Activated naive CD8-positive, alpha-beta T cell treated with anti-CD3 and anti-CD28 coated beads, Interleukin-2, amount 50 U/mL, for 24 hours (primary cell): ENCODE measurements at places on chromosomes 2 and 18.

DNA sequence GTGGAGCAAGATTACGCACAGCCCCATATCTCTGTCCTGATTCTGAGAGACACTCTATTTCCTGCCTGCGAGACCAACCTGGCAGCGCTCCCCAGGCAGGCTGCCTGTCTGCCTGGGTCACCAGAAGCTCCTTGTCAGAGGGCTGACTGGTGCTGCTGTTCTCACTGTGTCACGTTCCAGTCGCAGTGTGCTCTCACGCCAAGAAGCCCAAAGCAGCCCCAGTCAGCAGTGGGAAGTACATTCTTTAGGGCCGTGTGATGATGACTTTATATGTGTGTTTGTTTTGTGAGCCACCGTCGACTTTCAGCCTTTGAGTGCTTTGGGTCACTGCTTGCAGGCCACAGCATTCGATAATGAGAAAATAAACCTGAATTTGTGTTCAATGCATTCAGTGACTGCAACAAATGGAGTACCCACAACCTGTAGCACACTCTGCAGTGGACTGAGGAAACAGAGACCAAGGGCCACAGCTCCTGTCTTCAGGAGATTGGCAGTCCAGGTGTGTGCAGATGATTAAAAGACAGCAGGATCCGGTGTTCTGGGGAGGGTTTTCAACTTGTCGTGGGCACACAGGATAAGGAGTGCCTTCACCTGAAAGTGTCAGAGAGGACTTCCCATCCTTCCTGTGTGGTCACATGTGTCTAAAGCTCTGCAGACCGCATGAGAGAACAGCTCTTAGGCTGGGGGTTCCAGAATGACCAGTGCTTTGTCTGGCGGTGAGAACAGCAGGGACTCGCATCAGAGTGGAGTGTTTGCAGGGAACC is 4.8 kb downstream of the TNFRSF11A start:
- peak; percentile 26 for DNase-seq

GRCh38 chr2:7523481-7524120 is 606.4 kb downstream of the RNF144A start:
- no peak for DNase-seq

- DNase-seq: no peak
Observed at GRCh38 chr18:29434650-29435049, 1257.7 kb upstream of the CDH2 start.

- no peak for DNase-seq
Observed at GRCh38 chr2:134932864-134933526, 14.4 kb downstream of the CCNT2 start.

DNA sequence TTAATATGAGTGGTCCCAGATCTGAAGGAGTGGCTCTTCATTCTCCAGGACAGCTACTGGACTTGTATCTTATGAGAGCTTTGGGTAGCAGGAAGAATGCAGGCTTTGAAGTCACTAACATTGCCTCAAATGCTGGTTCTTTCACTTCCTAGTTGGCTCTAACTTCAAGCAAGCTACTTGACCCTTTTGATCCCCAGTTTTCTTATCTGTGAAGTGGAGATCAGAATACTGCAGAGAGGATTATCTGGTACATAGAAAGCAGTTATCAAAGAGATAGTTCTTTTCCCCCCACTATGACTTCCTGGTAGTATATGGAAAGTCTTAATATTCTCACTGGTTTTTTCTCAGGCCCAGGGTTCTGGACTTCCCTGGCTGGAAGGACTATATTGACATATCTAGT is 3.4 kb upstream of the PLCL1 start:
- DNase-seq: no peak

DNA sequence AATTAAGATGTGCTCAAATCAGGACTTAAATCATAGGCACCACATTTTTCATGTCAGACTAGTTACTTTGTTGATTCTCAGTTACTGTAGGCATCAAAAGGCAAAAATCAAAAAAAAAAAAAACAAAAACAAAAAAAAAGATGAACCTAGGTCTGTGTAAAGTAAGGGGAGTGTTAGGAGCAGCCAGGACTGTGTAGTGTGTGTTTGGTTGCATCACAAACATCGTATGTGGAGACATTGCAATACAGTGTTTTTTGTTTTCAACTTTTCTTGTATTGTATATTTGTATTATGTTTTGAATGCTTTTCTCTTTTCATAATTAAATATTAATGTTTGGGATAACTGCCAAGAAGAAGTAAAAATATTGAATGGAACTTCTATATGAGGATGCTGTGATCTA is 82.1 kb downstream of the ACSL3 start:
- no peak for DNase-seq

DNA sequence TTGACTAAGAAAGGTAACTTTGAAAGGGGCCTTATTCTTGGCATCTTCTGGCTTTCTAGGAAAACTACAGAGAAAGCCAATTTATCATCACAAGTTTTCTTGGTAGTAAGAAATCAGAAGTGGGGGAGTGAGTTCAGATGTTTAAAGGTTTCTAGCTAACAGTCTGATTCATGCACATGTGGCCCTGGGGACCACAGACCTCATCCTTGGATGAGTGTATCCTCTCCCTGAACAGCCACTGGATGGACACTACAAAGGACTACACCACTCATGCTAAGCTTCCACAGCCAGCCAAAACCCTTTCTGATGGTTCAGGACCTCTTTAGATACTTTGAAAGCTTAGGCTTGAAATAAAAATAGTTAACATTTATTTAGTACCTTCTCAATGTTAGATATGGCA is 218.3 kb upstream of the STK17B start:
- DNase-seq: no peak

GRCh38 chr2:199307461-199307860 is 150.3 kb downstream of the SATB2 start:
- DNase-seq: no peak

DNA sequence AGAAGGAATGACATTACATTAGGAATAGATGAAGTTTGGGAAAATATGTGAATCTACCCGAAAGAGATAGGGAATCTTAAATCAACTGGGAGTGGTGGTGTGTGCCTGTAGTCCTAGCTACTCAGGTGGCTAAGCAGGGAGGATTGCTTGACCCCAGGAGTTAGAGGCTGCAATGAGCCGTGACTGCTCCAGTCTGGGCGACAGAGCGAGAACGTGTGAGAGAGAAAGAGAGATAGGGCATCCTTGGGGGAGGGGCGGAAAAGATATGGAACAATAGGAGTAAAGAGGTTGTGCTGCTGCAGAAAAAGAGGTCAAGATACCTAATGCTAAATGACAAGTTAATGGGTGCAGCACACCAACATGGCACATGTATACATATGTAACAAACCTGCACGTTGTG is 47.1 kb upstream of the ADAM23 start:
- DNase-seq: no peak

DNA sequence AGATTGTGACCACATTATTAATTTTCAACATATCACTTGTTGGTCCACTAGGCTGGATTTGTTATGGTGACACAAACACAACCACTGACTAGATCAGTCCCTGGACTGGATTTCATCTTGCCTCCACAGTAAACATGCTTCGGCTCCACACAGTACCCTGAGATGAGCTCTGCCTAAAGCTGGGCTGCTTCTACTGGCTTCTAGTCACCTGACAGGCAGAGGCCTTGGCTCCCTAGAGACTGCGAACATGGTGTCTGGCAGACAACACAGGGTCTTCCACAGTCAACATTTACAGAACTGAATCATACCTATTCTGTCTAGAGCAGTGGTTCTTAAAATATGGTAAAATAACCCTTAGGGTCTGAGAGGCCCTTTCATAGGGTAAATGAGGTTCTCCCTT is 69.2 kb downstream of the RIT2 start:
- DNase-seq: no peak

- DNase-seq: no peak
Observed at GRCh38 chr2:234873828-234874173, 78.0 kb upstream of the SH3BP4 start.

- DNase-seq: peak; percentile 47
Observed at GRCh38 chr2:207334624-207335371, 169.1 kb upstream of the KLF7 start.

- no peak for DNase-seq
Observed at GRCh38 chr2:217706095-217706494, 296.7 kb downstream of the TNS1 start.

GRCh38 chr2:31088504-31089195 is 49.6 kb downstream of the GALNT14 start:
- DNase-seq: no peak

DNA sequence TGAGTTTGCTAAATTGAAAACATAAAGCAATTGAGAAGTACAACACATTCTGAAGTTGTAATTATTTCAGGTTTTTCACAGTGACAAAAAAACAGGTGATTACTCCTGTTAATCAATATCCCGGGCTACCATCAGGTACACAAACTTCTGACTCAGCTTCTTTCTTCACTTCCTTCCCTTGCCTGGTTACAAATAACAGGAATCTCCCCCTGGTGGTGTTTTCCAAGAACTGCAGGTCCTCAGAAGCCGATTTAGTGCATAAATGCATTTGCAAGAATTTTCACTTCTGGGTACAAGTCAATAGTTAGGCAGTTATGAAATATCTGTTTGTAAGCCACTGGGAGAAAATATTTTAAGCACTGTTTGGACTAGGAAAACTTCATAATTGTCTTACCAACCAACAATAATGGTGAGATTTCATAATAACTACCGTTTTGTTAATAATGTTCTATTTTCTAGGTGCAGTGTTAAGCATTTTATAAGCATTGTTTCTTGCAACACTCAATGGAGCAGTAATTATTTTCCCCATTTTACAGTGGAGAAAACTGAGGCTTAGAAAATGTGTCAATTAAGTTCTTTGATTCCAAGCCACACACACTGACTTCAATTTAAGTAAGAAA is 12.4 kb upstream of the GMCL1 start:
- peak; percentile 67 for DNase-seq

DNA sequence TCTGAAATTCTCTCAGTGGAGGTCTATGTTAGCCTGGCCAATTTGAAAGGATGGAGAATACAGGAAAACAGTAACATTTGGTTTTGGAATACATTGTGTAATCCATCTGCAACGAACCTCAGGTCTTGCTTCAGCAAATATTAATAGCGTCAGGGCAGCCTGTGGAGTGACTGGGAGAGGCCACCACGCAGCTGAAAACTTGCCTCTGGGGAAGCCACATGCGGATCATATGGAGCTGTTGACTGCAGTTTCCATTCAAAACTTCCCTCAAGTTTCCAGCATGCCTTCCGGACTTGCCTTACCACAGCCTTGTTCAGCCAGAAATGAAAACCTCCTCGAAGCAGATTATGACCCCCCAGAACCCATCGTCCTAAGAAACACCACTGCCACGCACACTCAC is 25.7 kb downstream of the BCL11A start:
- no peak for DNase-seq

GRCh38 chr2:67871686-67872412 is 191.0 kb downstream of the C1D start:
- no peak for DNase-seq

DNA sequence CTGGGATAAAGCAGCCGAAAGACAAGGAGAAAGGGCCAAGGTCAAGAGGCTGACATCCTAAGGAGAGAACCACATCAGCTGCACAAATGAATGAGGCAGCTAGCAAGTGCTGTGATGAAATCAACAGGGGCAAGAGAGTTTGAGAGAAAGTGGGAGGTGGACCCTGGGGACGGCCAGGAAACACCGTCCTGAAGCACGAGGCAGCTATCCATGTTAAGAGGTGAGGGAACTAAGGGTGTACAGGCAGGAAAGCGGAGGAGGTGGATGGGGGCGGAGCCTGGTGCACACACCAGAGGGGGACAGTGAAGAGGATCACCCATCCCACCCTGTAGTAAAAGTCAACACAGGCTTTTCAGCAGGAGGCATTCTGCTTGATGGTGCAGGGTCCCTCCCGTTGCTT is 52.4 kb downstream of the HDLBP start:
- DNase-seq: no peak

GRCh38 chr2:42755191-42755880 is 8.6 kb downstream of the OXER1 start:
- DNase-seq: no peak

DNA sequence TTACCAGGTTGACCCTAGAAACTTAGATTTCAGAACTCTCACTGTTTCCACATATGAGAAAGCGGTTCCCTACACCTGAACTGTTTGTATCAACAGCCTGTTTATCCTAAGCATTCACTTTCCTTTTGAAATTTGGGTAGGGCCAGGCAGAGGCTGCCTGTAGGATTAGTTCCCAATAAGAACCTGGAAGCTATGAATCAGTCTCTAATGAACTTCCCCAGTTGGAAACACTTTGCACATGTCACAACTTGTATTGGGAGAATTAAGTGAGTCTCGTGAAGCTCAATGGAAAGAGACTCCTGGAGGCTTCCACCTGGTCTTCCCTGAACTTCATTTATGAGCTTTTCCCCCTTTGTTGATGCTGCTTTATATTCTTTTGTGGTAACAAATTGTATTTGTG is 486.6 kb upstream of the HS6ST1 start:
- DNase-seq: no peak

- no peak for DNase-seq
Observed at GRCh38 chr18:38301621-38302020, 736.0 kb upstream of the CELF4 start.
